ENCODE measurements at places on chromosomes 11 and 22.

GRCh38 chr22:39396797-39397195, 2.8 kb upstream of the TAB1 start:
- DNase-seq, result no peak

DNA sequence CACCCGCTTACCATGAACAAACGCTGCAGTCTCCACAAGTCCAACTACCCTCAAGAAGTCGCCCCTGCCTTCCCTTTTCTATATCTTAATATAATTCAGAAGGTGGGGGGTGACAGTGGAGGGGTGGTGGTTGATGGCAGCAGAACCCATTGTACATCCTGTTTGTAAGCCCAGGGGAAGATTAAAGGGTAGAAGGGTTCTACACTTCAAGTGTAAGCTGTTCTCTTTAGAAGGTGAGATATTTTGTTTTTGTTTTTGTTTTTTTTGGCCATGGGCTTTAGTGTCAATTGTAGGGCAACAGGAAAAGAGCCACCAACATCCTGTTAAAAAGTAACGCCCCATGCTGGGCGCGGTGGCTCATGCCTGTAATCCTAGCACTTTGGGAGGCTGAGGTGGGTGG, 34.9 kb upstream of the RRAS2 start:
- DNase-seq, result no peak

DNA sequence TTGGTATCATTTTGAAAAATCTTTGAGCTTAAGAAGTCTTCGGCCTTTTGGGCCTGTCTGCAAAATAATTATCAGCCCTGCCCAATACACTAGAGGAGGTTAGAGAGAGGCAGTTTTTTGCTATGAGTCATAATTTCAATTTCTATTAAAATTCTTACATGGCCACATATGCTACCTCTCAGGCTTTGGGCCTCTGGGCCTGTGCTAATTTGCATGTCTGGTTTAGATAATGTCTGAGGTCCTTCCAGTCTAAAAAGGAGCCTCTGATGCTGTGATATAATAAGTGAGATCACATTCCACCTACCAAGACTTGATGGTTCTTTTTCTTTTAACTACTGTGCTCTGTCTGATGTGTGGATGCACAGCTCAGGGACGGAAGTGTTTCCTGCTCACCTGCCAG, 70.8 kb downstream of the KCNJ1 start:
- DNase-seq, result no peak

DNA sequence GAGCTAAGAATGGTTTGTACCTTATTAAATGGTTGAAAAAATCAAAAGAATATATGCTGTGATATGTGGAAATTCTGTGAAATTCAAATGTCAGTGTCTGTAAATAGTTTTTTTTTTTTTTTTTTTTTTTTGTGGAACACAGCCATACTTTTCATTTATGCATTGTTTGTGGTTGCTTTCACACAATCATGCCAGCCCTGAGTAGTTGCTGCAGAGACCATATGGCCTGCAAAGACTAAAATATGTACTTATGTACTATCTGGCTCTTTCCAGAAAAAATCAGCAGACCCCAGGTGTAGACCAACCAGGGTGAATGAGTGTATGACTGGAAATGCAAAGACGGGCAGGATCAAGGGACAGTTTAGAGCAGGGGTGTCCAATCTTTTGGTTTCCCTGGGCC, 98.3 kb downstream of the PTPRJ start:
- DNase-seq, result no peak

- peak; percentile 3 for DNase-seq
Observed at GRCh38 chr11:45846174-45846675, 1.1 kb upstream of the CRY2 start.

GRCh38 chr11:76313913-76314740, 66.8 kb downstream of the THAP12 start:
- DNase-seq, result no peak

DNA sequence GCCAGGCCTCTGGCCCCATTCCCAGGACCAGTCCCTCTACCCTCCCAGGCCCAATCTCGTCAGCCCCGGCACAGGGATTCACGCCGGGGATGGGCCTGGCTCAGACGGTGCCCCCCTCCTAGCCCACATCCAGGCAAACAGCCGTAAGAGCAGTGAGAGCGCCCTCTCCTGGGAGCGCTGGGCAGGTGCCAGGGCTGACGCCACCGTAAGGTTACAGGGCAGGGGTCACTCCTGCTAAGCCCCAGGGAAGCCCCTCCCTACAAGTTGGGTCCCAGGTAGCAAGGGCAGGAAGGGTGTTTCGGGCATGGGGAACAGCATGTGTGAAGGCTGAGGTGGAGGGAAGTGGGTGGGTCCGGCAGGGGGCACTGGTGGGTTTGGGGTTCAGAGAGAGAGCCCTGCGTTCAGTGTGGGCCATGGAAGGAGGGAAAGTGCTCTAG, 19.2 kb upstream of the PPARA start:
- no peak for DNase-seq

GRCh38 chr22:29663180-29663821, 56.5 kb upstream of the CABP7 start:
- no peak for DNase-seq

DNA sequence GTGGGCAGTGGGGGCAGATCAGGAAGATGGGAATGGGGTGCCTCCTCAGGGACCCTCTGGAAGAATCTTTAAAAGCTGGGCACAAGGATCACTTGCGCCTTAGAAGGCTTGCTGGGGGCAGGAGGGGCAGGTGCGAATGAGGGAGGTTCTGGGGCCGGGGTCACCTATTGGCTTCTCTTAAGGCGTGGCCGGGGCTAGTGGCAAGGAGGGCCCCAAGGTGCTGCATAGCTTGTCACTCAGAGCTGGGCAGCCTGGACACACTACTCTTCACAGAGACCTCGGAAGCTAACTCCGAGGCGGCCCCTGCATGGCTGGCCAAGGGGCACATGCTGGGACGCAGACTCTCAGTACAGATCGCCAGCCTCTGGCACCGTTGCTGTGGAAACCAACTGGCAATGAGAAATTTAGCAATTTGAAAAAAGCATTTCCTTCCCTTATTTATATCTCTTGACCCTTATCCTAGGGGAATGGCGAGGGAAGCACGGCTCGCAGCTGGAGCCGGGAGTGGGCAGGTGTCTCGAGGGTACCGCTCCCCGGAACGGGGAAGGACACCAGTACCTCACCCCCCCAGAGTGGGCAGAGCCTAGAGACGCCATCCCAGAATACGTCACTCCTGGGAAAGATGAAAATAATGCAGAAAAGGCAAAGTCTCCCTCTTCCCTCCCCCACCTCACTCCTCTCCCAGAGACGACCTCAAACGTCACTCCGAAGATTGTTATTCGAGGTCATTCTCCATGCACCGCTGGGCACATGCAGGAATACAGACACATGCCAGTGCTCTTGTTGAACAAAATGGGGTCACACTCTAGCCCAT, 188.1 kb downstream of the CTTN start:
- DNase-seq, result no peak

DNA sequence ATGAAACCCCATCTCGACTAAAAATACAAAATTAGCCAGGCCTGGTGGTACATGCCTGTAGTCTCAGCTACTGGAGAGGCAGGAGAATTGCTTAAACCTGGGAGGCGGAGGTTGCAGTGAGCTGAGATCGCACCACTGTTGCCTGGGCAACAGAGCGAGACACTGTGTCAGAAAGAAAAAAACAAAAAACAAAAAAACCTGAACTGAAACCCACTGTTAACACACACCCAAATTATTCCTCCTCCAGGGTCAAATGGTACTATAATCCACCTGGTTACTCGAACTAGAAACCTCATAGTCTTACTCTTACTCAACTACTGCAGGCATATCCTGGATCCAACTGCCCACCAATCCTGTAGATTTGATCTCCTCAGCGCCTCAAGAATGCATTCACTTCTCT, 35.5 kb downstream of the USP28 start:
- no peak for DNase-seq

DNA sequence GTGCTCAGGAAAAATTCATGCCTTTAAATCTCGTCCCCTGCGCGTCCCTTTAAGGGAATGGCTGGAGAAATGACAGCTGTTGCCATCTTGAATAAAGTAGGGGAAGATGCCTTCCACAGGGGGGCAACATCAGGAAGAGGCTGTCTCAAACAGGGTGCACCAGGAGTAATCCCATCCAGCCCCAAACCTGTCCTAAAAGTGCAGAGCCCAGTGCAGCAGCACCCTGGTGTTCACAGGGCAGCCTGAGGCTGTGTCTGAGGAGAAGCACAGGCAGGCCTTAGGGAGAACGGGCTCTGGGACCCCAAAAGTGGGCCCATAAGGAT, 10.8 kb upstream of the C11orf96 start:
- no peak for DNase-seq

DNA sequence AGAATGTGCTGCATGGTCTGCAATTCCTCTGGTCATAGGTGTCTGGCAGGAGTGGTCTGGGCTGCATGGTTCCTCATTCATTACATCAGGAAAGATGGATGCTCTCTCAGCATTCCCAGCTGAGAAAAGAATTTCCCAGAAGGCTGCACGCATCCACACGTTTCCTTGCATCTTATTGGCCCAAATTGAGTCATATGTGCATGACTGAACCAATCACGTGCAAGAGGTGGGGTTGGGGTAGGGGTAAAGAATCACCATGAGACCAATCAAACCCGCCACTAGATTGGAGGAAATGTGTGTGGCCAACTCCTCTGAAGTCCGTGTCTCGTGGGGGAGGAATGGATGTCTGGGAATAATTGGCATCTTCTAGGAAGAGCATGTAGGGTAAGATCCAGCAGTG, 28.8 kb downstream of the TST start:
- no peak for DNase-seq

DNA sequence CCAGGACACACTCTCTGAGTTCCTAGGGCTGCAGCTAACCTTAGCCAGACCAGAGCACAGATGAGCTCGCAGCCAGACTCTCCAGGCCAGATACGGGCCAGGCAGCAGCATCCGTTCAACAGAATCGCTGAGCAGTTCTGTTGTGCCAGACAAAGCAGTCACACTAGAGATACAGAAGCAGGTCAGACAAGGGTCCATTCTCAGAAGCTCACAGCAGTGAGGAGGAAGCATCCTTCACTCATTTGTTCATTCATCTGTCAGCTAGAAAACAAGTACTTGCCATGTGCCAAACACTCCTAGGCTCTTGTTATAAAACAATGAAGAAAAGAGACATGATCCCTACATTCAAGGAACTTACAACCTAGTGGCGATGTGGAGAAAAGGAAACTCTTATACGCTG, 2.6 kb downstream of the LMO2 start:
- no peak for DNase-seq

- DNase-seq, result peak; percentile 20
Observed at GRCh38 chr11:120482149-120482548, 29.4 kb upstream of the GRIK4 start.

- DNase-seq, result peak; percentile 8
Observed at GRCh38 chr11:9922806-9923205, 258.9 kb downstream of the SWAP70 start.

DNA sequence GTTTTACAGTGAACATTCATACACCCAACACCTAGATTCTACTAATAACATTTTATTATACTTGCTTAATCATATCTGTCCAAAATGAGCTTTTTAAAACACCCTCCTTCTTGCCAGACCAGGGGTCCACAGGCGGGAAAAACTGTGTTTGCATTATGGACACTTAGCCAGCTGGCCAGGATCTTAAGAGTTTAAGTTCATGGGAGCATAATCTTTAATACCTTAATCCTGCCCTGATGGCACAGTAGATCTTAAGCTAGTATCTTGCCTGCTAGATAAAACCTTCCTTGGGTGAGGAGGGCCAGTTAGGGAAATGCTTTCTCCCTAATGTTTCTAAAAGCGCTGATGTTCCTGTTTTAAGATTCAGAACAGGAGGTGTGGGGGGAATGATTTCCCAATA, 13.1 kb upstream of the CCDC134 start:
- no peak for DNase-seq

DNA sequence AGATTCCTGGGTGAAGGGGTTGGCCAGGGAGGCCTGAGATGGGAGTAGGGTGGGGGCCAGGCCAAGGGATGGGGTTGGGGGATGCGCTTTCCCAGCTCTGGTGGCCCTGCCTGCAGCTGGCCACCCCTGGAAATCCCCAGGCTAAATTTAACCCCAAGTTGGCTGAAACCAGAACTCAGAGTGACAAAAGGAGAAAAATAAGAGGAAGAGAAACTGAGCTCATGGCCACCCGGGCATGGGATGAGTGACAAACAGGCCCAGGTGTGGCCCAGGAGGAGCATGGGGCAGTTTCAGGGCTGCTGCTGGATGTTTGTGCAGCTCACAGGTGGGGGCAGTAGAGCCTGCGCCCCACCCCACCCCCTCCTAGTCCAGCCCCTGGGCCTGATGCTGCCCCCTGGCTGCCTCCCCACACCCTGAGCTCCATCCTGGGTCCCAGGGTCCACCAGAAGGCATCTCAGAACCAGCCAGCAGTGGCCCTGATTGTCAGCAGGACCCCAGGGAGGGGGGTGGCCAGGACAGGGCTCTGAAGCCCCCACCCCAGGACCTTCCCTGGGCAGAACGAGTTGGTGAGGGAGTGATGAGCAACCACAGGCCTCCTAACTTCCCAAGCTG, 48.0 kb downstream of the IGLL5 start:
- no peak for DNase-seq

DNA sequence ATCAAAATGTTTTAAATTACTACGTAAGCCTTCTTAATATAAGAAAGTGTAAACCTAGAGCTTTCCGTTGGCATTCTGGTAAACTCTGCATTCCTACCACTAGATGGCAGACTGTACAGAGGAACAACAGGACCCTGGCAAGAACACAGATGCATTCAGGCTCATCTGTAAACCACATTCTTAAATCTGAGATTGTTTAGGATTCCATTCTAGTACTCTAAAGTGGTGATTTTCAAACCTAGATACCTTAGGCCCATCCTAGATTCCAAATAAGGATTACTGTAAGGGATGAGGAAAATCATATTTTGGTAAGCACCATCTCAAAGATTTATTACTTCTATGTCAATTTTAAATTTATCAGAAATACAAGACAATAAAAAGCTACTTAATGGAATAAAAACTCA, 26.9 kb downstream of the PICALM start:
- DNase-seq, result peak; percentile 99

DNA sequence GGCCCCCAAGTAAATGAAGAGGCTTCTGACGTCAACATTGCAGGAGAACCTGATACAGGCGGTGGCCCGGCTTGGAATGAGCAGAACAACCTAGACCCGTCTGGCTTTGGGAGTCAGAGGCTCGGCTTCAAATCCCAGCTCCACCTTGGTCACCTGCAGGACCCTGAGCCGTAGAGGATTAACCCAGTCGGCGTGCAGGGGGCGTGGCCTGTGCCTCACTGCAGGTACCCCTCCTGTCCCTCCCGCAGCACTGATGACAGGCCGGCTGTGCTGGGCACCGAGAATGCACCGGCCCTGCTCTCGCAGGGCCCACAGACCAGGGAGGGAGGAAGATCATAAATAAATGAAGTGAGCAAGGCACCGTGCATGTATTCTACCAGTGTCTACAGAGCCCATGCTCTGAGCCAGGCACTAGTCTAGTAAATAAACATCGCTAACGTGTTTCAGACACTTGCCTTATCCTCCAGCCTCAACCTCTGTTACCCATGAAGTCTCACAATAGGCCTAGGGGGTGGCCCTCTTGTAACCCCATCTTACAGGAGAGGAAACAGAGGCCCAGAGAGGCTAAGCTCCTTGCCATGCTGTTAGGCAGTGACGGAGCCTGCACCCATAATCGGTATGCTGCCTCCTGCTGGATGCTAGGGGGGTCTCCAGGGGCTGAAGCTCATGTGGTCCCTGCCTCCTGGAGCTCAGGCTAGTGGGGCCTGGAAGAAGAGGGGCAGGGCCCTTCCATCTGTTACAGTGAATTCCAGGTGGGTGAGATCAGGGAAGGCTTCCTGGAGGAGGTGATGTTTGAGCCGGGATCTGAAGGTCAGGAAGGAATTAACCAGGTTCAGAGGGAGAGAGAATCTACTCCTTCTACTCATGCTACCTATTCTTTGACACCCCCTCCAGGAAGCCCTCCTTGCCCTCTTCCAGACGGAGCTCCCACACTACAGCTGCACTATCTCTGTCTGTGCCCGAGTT, 53.4 kb downstream of the RTL6 start:
- DNase-seq, result no peak

GRCh38 chr11:68149417-68149816, 28.2 kb upstream of the CHKA start:
- DNase-seq, result no peak

Measured in OCI-M1 (cell line).